ENCODE measurements at places on chromosomes 6 and 20.

DNA sequence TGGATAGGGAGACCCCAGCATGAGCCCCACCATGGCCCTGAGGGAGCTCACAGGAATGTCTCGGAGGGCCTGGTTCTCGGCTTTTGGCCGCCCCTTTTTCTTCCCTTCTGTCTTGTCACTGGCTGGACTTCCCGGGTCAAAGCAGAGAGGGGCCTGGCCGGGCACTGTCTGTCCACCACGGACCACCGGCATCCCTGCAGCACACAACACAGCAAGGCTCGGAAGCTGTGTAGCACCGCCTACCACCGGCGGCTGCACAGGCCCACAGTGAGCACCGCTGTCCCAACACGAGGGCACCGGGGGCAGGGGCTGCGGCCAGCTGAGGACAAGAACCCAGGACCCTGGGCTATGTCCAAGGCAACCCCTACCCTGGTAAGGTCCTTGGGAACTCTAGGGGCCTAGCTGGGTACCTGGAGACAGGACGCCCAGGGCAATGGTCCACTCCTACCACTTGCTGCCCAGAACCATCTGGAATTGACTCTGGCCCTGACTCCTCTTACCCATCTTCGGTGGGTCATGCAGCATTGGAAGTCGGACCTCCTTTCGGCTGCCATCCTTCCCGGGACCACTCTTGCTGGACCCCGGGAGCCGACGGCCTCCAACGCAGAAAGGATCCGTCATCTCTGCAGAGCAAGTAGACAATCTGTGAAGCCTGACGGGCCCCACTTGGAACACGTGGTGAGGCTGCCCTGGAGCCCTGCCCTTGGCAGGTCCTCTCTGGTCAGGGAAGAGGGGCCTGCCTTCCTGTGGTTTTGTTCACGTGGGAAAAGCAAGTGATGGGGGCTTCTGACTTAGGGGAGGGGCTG is 2.2 kb downstream of the ZNF512B start:
- DNase-seq, result no peak

DNA sequence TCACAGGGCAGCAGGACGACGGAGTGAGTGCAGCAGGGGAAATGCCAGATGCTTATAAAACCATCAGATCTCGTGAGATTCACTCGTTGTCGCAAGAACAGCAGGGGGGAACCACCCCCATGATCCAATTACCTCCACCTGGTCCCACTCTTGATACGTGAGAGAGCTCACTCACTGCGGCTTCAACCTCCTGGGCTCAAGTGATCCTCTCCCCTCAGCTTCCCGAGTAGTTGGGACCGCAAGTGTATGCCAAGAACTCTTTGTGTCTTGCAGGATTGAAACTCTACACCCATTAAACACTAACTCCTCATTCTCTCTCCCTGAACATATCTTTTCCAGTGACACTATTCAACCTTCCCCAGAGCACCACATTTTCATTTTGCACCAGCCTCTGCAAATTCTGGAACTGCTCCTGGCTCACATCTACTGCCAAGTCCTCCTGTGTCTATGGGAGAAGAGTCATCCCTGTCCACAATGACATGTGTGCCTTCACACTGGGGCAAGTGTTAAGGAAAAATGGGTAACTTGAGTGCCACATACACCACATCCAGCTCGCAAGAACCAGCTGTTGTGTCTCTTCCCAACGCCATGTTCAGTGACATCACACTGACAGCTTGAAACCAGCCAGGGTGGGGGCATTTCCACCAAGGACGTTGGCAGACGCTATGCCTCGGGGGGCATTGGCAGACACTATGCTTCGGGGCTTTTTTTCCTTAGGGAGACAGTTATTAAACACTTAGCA is 14.7 kb upstream of the TAF4 start:
- DNase-seq, result no peak

DNA sequence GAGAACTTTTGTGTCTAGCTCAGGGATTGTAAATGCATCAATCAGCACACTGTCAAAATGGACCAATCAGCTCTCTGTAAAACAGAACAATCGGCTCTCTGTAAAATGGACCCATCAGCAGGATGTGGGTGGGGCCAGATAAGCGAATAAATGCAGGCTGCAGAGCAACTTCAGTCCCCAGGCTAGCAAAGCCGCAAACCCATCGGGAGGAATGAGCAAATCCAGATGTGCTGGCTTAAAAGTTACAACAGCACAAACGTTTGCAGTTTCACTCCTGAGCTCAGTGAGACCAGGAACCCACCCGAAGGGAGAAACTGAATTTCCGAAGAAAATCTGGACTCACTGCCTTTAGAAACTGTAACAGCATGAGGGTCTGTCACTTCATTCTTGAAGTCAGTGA is 21.9 kb upstream of the MBOAT1 start:
- no peak for DNase-seq

DNA sequence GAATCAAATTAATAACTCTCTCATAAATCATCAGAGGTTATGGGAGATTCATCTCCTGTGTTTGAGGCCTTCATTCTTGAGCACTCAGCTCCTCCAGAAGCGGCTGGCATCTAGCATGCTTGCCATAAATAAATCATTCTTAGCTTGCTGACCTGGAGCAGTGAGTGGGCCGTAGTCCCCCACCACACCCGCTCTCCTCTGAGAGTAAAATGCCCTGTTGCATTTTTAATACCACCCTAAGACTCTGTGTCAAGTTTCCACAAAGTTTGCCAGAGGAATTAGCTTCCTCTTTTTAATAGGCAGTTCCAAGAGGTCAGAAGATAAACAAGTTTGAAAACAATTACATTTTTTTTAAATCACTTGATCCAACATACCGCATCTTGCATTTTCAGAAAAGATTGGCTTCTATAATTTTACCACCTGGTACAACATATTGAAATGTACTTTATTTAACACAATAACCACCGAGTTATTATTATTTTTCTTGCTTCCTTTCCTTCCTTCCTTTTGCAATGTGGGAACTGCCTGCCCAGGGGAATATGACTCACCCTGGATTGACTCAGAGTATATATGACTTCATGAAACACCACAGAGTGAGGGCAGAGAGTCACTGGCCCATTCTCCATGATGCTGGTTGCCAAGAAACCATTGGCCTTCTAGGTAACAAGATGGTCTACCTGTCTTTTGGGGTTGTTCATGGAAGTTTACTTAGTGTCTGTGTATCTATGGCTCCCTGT is 29.4 kb upstream of the CLIC5 start:
- no peak for DNase-seq

GRCh38 chr6:293193-294174 is 1.2 kb downstream of the DUSP22 start:
- no peak for DNase-seq

DNA sequence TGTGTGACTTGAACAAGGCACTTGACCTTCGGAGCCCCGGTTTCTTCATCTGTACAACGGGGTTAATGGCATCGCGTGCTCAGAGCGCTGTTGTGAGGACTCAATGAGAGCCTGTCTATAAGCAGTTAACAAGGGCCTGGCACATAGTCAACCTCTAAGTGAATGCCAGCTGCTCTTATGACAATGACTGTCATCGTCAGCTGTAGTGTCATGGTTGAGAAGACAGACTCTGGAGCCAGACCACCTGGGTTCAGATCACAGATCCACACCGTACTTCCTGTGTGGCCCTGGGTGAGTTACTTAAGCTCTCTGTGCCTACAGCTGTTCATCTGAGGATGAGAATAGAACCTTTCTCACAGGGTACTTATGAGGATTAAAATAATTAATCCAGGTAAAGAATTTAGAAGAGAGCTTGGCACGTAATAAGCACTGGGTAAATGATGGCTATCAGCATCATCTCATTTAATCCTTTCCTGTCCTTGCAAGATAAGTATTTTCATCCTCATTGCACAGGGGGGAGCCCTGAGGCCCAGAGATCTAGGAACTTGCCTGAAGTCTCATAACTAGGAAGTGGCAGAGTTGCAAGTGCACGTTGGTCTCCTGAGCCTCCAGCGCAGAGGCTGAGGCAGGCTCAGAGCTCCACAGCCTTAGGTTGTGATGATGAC is 105.3 kb downstream of the EYA2 start:
- no peak for DNase-seq

DNA sequence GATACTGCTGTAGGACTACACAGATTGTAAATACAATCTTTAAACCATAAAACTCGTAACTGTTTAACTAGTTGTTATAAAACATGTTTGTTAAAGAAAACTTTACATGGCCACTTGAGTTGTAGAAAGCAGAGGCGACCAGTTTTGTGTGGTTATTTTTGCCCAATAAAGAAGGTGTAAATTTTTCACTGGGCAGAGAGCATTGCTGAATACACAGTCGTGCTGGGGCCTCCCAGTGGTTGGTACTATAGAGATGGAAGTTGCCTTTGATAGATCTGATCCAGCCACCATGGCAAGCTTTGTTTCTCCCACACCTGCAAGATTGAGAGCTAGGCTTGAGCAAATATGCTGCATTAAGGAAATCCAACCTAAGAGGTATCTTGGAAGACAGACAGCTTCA is 34.0 kb upstream of the YWHAB start:
- DNase-seq, result no peak

- DNase-seq, result peak; percentile 18
These were observed 750 bp downstream of the MAP7 start for GRCh38 chr6:136549300-136550044.

- DNase-seq, result no peak
These were observed 1.9 kb upstream of the PPP1R3G start for GRCh38 chr6:5083307-5083583.

- DNase-seq, result no peak
These were observed 40.7 kb upstream of the DSP start for GRCh38 chr6:7500752-7501282.

DNA sequence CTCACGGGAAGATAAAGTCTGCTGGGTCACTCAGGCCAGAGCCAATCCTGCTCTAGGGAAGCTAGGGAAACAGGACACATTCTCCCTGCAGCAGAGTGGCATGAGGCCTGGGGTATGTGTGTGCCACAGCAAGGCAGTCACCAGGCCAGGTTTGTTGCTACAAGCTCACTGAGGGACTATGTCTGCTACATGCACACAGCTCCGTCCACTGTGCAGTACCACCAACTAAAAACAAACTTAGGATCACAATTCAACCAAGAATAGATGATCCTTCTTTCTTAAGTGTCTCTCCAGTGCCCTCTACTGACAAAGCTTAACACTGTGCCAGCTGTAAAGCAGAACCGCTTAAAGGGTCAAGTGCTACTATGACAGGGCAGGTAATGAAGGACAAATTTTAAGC is 192.5 kb downstream of the PTPRK start:
- DNase-seq, result no peak

- no peak for DNase-seq
These were observed 166.8 kb upstream of the CARMIL1 start for GRCh38 chr6:25112322-25112773.

DNA sequence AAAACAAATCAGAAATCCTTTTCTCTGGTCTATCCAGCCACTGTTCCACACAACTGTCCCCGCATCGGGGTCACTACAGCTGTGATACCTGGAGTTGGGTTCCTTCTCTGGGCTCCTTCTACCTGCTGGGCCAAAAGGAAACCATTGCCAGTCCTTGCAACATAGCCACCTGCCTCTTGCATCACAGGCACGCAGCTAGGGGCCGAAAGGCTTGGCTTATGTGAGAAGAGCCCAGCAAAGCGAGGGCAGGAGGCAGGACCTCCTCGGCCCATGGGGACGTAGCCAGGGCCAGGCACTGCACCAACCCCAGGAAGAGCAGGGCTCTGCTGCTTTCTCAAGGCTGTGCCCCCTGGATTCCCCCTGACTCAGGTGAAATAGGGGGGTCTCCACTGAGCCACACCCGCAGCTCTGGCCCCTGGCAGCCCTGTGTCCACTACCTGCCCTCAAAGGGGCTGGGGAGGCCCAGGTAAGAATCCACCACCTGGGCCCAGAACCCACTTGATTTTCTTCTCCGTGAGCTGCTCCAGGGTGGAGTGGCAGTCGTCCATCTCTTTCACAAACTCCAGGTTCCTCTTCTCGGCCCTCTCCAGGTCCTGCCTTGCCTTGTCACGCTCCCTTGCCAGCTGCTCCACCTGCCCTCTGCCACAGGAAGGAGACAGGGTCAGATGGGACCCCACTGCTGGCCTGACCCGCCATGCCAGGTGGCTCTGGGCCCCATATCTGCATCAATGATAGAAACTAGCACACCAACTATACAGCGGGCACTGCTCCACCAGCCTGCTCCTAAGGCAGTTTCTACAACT is 88.9 kb downstream of the GINS1 start:
- no peak for DNase-seq

DNA sequence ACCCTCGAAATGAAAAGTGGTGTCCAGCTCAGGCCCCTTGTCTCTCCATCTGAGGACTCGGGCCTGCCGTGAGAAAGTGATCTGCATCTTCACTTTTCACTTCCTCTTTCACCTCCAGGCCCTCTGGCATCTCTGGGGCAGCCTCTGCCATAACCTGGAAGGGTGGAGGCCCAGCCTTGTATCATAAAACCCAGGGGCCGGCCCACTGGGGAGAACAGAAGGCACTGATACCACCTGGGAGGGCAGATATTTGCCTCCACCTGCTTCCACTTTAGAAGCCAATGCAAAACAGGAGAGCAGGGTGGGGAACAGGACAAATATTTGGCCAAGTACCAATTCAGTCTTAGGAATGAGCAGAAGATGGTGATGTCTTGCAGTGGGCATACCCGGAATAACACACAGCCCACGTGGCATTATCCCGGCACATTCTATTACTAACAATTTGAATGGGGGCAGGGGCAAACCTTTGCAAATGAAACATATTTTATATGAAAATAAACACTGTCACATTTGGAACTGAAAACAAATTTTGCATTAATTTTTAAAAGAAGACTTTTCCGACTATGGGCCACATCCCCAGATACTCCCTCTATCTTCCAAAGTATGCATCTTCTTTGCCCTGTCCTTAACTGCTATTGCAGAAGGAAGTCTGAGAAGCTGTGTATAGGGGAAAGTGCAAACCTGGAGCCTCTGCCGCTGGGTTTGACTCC is 69.2 kb upstream of the TBC1D7 start:
- DNase-seq, result no peak

DNA sequence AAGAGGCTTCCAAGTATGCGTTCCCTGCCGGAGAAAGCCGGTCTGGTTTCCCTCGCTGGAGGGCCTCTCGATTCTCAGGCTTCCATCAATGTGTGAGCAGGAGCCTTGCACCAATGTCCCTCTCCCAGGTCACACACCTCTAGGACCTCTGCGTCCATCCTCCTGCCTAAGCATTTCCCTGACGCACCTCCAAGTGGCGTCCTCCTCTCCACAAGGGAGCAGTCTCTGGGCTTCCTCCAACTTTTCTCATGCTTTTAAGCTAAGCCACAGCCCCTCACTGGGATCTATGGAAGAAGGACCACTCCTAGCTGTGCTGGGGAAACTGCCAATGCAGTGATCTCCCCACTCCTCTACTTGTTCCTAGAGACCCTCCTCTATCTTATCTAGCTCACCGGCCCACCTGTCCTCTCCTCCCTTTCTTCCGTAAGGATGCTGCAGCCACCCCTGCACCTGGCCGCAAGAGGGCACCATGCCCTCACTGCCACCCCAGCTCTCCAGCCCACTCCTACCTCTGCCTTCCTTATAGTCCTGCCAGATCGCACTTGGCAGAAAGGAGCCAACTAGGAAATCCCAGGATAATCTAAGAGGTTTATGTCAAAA is 258.7 kb downstream of the LRFN2 start:
- no peak for DNase-seq

DNA sequence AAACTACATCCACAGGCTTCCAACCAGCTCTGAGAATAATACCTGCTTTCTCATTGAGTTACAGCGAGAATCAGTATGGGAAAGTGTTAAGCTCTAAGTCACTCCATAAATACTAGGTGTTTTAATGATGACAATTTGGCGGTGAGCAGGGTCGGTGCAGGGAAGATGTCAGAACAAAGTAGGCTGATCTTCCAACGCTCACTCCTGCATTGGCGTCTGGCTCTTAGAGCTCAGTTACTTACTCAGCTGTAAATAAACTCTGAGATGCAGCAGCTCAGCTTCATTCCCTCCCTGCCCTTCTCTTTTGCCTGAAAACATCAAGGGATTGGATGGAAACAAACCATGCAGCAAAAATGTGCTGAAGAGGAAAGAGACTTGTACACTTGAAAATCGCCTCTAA is 102.5 kb upstream of the SPACA1 start:
- DNase-seq, result no peak

All from mesothelial cell of epicardium (in vitro differentiated cells).